Activated CD4-positive, alpha-beta T cell treated with anti-CD3 and anti-CD28 coated beads for 1 hour (primary cell): ENCODE measurements at places on chromosomes 6 and 20.

- no peak for DNase-seq
Measured at GRCh38 chr20:5621305-5621704, 128.9 kb upstream of the SHLD1 start.

GRCh38 chr6:65780691-65781090, 73.7 kb upstream of the EYS start:
- no peak for DNase-seq

- DNase-seq = no peak
Measured at GRCh38 chr6:27148404-27148795, 99.1 kb upstream of the PRSS16 start.

GRCh38 chr6:119102901-119103300, 24.4 kb upstream of the FAM184A start:
- DNase-seq = no peak

DNA sequence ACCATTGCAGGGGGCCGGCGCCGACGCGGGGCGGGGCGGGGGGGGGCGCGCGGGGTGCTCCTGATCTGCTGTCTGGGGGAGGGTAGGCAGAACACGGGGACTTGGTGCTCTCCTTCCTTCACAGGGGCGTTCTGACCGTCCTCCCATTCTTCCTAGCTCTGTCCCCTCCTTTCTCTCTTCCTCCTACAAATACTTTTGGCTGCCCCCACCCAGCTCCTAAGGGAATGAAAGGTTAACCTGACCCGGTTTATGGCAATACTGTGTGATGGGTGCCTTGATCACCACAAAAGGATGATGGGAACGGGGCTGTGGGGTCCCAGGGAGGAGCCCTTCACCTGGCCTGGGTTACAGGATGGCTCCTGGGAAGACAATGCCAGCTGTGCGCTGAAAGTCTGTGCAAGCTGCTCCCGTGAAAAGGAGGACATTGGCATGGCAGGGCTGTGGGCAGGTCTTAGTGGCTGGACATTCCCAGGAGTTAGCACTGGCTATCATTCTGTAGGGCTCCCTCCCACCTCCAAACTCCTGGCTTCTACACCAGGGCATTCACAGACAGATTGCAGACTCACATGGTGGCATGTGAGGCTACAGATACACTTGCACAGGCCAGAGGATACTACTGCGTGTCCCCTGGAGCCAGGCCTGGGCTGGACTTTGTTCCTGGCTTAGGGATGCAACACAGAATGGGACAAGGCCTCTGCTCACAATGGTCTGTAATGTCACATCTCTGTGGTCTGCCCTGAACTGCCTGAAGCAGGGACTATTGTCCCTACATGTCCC, 1.9 kb upstream of the TPD52L2 start:
- DNase-seq = no peak

DNA sequence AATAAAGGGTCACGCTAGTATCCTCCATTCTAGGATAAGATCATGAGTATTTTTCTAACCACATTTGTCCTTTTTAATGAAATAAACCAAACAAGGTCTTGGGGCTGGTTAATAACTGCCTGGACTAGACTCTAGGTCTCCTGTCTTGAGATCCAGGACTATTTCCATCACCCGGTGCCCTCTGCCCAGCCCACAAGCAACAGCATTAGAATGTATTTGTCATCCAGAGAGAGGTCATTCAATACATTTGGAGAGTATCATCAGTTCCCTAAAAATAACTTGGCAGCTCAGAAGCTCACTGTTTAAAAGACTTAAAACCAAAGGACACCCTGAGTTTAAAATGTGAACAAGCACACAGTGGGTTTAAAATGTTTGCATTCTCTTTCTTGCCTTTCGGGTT, 4.4 kb upstream of the RBM24 start:
- DNase-seq = no peak

DNA sequence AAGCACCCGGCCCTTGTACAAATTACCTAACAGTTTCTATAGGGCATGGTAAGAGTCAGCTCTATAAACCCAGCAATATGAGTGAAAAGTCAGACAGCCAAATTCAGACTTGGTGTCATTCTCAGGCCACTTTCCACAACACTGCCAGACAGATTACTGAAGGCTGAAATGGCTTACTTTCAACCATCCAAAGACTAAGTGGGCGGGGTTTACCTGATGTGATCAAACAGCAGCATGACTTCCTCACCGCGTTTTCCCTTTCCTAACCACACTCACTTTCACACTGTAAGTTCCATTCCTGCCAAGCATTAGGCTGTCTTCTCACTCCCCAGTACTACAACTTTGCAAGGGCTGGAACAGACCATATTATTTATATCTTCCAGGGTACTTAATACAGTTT, 85.9 kb downstream of the SMLR1 start:
- no peak for DNase-seq

- no peak for DNase-seq
Measured at GRCh38 chr6:23879816-23880215, 246.2 kb upstream of the NRSN1 start.

DNA sequence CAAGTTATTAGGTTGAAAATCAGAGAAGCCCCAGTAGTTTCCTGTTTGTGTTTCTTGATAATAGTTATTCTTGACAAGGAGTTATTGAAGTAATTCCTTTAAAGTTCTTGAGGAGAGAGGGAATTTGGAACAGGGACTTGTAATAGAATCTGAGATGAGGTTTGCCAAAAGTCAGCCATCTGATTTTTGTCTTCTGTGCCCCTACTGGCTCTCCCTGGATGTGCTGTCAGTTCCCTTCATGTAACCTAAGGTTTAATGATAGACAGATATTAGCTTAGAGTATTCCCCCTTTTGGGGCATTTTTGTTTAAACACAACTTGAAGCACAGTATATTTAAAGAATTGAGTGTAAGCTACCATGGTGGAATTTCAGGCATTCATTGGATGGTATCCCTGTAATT, 71.4 kb downstream of the CARMIL1 start:
- no peak for DNase-seq

DNA sequence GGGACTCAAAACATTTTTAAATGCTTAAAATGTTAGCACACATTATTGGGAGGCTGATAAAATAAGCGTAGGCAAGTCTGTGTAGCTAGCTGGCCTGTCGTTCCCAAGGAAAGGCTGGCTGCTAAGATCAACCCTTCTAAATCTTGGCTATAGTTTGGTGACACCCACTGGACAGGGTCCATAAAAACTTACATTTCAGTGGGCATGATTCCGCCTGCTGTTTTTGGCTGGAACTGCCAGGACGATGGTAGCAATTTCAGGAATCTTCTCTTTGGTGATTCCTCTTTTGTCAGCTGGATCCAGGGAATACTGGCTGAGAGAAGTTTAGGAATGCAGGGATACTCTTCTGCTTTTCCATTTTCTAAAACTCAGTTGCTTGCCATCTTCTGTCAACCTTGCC, 162.2 kb downstream of the NKAIN2 start:
- no peak for DNase-seq

GRCh38 chr20:11091511-11091910, 417.7 kb upstream of the JAG1 start:
- no peak for DNase-seq

GRCh38 chr6:44309631-44310030, 3.5 kb downstream of the AARS2 start:
- DNase-seq = no peak

GRCh38 chr20:62388839-62389600, 2.1 kb downstream of the RPS21 start:
- no peak for DNase-seq

DNA sequence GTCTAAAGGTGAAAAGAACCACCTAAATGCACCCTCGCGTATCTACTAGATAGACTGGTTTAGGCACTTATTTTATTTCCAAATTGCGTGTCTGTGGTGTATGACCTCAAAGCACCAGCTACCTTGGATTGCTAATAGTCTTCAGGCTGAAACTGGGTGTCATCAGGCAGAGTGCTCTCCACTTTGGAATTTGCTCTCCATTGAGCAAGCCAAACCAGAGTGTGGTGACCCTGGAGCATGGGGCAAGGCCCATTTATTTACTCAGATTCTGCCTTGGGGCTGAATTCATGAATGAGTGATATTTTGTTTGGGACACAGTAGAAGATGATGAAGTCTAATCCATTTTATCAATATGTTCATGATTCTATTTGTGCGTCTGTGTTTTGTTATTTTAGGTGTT, 812.8 kb upstream of the SLC35B3 start:
- DNase-seq = no peak

GRCh38 chr6:141682391-141682790, 450.3 kb upstream of the GJE1 start:
- no peak for DNase-seq

- no peak for DNase-seq
Measured at GRCh38 chr20:41412324-41413120, 45.9 kb upstream of the EMILIN3 start.

GRCh38 chr6:109441069-109441816, 719 bp downstream of the SMPD2 start:
- no peak for DNase-seq

DNA sequence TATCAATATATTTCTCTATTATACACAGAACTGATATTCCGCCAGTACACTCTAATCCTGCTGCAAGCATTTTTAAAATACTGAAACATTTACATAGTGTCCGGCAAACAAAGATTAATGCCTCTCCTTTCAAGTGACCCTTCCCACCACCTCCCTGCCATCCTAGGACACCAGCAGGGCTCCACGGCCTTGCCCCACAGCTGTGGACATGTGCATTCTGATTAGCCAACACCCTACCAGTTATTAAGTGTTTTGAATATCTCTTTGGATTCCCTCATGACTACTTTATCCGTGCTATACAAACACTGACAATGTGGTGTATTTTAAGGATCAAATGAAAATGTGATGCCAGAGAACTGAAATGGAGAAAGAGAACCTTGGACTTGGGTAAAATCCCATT, 615.1 kb downstream of the KIF16B start:
- no peak for DNase-seq

DNA sequence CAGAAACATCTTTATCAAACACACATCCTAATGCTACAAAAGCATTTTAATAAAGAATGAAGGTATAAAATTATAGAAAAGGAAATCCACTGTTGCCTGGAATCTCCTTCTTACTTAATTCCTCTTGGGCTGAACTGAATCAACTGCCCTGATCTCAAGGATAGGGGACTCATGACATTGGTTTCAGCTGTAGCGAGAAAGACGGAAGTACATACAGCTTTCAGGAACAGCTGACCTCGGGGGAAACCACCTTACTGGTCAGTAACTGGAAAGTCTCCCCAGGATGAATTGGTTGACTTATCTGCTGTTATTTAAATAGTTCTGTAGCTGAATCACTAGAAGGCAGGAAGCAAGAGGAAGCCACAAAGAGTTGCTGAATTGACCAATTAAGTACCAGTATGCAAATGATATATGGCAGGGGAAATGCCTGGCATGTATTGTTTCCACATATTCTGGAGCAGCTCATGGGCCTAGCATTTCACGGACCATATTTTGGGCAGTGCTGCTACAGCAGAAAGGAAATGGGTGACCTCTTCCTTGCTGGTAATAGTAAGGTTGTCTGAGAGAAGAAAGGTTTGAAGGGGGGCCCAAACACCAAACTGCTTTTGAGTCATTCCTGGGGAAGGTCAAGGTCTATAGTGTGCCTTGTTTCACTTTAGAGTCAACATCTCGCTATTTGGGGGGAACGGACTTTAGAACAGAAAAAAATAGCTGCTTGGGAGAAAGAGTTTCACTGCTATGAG, 43.7 kb upstream of the MAP7 start:
- DNase-seq = no peak
